ENCODE measurements at places on chromosomes 11 and 22.
A peak's percentile ranks its signal among the peaks of the same experiment; 100 is the strongest.

- DNase-seq: no peak
Observed at GRCh38 chr22:49112176-49112575, 715.5 kb downstream of the BRD1 start.

- no peak for DNase-seq
Observed at GRCh38 chr11:85810521-85810870, 445 bp downstream of the SYTL2 start.

GRCh38 chr11:122181893-122182292, 65.9 kb upstream of the BLID start:
- no peak for DNase-seq

DNA sequence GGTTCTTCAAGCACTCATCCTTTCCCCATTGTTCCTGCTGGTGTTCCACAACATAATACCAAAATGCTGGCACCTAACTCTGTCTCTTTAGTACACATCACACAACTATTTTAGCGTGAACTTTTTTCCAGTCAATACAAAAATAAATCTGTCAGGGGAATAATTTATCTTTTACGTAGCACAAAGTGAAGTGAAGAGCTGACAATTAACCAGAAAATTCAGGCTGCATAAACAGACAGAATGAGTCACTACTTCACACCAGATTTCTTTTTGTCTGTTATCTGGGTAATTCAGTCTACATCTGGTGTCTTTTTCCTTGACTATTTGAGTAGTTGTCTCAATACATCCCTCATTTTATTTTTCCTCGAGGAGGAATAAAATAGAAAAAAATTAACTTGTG, 7.9 kb upstream of the ETS1 start:
- no peak for DNase-seq

GRCh38 chr11:119206511-119207414, 624 bp downstream of the CBL start:
- DNase-seq: peak; percentile 20

GRCh38 chr22:16989915-16990314, 18.1 kb downstream of the GAB4 start:
- DNase-seq: no peak

GRCh38 chr22:38153821-38154562, 27.6 kb downstream of the PLA2G6 start:
- no peak for DNase-seq

- no peak for DNase-seq
Observed at GRCh38 chr11:99513368-99513767, 492.6 kb downstream of the CNTN5 start.

DNA sequence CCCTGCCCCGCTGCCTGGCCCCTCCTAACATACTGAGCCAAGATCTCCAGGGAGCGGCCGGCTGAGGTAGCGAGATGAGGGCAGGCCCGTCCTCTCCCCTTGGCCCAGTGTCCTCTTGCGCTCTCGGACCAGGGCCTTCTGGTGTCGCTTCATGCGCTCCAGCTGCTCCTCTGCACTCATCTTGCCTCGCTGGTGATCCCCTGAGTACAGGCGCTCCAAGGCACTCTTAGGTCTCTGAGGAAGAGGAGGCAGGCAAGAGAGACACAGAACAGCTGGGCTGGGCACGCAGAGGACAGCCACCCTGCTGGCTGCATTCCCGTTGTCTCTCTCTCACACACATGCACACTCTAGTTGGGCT, 50.6 kb downstream of the C11orf58 start:
- no peak for DNase-seq

DNA sequence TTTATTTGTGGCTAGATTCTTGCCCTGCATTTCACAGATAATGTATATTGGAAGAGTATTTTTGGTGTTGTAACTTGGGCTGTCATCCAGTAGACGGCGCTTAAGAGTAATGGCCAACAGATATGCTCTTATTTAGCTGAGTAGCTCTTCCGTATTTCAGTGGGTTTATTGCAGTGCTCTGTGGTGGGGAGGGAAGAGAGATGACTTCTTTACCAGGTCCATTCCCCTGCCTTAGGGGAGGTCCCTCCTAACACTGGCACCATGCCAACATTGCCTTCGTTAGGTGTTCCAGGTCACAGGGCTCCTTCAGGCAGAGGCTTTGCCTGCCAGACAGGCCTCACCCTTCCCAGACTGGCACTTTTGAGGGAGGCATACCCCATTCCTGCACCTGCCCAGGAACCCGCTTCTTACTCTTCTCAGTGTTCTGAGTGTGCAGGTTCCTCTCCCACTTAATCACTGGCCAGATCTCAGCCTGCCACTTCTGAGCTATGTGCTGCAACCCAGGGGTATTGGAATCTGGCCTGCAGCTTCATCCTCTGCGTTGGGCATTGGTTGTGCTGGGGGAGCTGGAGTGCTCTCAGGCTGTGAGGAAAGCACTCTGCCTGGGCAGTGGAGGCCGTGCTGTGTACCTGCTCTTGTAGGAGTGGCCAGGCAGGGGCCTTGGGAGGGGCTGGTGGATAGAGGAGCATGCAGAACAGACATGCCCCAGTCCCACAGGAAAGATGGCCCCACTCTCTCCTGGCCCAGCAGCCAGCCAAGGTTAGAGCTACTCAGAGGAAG, 29.4 kb upstream of the SLN start:
- no peak for DNase-seq

DNA sequence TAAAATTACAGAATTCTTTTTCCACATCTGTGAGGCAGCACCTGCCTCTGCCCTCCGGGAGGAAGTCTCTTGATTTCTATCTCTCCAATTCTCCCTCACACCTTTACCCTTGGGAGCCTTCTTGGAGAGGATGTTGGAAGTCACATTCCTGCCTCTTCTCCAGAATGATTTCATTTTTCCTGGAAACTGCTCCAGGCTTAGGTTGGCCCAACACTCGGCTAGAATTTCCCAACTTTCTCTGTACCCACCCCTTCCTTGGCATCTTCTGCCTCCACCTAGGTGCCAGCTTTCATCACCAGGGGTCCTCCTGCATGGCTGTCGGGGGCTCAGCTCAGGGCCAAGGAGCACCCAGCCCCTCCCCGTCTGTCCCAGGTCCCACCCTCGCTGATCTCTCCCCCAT, 43.2 kb downstream of the SLCO2B1 start:
- no peak for DNase-seq

DNA sequence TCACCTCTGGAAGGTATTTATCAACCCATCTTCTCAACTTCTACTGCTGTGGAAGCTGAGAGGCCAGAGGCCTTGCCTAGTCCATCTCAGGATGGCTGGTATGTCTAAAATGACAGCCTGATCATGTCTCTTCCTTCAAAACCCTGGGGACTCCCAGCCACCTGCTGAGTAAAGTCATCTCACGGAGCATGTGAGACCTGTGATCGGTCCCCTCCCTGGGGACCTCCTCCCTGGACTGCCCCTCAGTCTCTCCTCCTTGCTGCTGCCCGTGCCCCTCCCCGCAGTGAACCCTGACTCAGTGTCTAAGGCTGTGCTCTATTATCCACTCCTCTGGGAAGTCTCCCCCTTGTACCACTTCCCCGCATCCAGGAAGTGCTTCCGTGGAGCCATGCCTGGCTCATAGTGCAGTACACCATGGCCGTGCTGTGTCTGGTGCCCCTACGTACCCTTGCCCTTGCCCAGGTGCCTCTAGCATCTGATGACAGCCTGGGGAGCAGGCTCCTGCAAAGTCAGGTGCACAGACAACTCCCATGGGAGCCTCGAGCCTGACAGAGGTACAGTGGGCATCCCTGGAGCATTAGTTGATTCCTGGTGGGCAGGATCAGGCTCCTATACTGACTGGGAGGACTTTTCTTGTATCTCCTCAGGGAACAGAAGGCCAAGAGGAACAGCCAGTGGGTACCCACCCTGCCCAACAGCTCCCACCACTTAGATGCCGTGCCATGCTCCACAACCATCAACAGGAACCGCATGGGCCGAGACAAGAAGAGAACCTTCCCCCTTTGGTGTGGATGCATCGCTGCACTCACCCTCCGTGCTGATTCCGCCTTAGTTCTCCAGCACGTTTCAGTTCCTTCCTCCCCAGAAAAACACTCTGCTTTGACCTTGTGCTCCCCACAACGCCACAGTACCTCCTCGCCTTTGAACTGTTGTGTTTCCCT, 13.8 kb downstream of the SMARCB1 start:
- DNase-seq: peak; percentile 46

DNA sequence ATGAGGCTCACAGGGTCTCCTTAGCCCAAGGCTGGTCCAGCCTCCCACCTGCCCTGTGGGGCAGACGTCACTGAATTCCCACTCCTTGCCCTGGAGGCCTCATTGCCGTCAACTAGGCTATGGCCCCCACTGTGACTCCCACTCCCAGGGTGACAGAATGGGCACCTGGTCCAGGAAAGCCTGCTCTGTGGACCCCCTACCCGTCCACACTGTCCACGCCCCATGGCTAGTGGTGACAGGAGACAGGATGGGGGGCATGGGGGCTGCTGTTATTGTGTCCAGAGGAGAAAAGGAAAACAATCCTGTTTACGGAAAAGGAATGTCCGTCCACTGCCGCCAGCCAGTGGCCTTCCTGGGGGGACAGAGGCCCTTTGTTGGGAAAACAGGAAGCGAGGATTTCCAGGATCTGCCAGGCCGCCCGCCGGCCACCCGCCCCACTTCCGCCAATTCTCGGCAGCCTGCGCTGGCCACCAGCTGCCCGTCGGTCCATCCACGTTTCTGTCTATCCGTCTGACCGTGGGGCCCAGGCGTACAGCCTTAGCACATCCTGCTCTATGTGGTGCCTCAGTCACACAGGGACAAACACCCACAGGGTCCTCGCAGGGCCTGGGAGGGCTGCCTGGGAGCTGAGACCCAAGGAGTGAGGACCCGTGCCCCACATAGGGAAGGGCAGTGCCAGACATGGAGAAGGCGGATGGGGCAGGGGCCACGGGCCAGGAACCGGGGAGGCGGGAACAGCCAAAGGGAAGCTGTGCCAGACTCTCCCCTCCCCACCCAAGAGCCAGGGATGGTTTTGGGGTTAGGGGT, 19.5 kb downstream of the CRELD2 start:
- DNase-seq: no peak

DNA sequence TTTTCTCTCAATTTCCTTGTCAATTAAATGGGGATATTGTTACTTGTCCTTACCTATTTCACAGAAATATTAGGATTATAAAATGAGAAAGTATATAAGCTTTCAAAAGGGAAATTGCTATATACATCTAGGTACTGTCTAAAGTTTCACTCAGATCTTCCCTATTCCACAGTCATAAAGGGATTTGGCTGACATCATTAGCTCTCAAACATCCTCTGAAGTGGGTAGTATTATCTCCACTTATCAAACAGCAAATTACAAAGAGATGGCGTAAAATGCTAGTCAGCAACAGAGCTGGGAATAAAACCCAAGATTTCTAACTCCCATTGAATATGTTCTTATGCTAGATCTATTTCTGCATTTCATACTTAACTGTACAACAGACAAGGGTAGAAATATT, 50.9 kb downstream of the SLC25A17 start:
- DNase-seq: no peak

GRCh38 chr22:41777749-41778425, 22.6 kb upstream of the CCDC134 start:
- peak; percentile 54 for DNase-seq

DNA sequence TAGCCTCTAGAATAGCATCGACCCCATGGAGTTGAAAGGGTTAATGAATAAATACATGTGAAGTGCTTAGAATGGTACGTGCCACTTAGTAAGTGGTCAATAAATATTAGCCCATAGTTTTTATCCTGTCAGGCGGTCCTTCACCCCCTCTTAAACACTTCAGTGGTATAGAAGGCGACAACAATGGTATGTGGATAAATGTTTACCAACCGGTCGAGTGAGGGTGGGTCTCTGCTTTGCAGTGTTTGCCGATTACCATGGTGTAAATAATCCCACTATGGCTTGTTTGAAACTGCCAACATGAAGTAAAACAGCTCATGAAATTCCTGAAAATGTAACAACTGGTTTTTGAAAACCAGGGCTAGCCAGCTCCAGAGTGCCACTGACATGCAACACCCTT, 541.2 kb downstream of the BUD13 start:
- no peak for DNase-seq

DNA sequence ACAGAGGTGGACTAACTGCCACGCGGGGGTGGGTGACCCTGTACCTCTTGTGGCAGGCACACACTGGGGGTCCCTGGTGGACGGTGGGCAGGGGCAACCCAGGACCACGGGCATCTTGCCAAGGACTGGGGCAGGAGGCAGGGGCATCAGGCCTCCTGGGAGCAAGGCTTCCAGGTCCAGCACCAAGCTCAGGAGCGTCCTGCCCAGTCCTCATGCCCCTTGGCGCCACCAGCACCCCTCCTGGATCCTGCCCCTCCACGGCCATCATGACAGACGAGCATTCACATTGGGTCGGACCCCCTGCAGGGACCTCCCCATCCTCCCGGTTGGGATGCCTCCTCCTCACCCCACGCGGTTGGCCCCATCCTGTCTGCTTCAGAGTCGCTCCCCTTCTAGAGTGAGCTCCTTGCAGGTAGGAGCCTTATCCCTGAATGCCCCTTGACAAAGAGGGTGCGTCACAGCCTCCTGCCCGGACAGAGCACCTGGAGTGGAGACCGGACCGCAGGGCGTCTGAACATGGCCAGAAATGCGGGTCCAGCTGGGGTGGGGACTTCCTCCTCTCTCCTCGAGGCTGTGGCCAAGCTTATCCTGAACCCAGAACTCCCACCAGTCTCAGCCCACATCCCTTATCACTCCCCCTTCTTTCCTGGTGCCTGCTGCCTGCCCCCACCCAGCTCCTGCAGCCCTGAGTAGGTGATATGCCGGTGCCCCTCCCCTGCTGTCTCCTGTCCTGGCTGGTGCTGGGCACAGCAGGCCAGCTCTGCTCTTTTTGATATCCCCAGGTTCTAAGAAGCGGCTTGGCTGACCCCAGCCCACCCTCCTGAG, 40.3 kb downstream of the IGF2 start:
- no peak for DNase-seq

DNA sequence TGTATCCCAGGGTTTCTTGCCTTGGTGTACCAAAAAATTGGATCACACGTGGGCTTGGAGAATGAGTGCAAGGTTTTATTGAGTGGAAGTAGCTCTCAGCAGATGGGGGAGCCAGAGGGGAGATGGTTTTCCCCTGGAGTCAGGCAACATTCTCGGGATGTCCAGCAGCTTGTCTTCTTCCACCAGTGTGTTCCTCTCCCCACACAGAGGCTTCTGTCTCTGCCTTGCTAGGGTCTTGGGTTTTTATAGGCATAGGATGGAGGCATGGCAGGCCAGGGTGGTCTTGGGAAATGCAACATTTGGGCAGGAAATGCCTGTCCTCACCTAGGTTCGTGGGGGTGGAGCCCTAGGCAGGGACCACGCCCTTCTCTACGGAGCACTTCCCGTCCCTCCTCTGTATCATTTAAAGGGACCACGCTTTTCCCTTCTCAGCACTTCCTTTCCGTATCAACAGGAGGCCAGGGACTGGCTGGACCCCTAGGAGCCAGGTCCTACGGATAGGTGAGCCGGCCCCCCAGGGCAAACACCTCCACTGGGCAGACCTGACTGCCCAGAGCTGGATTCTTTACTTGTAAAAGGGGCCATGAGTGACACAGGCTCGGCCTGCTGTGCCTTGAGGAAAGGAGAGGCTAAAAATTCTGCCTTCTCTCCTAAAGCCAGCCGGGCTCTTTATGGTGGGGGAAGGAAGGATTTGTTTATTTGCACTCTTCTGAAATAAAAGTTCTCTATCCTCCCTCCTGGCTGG, 55.3 kb upstream of the CCDC188 start:
- DNase-seq: peak; percentile 66

DNA sequence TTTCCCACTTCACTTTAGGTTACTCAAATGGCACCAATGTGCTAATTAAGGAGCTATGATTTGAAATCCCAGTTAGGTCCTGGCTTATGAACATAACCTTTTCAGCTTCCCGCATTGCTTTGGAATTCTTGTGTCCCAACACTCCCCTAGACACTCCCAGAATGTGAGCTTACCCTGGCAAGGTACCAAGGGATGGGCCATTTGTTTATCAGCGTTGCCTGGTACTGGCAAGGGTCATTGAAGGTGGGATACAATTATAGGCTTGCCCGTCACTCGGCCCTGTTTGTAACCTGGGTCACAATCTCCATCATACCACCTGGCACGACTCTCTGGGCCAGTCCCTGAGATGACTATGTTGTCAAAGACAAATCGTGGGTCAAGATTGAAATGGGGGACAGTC, 5.4 kb downstream of the CSRP3 start:
- no peak for DNase-seq
